Colonic mucosa (tissue), 4 donors: ENCODE measurements at places on chromosomes 16 and 17. TPM values are rescaled to one million over a fixed set of nuclear protein-coding genes. Genes with fewer than 3 reads are reported as not detected.
A peak's percentile ranks its signal among the peaks of the same experiment; 100 is the strongest.

Gene COQ7
- total RNA-seq, result 28.4 TPM

Gene ATP2A1
- total RNA-seq, result 2.9 TPM

Gene MYH2
- total RNA-seq, result not detected

Gene STX4
- 70.8 TPM for total RNA-seq

Gene HSPB9
- total RNA-seq, result not detected

Gene SLFN12
- 1.3 TPM for total RNA-seq

Gene CTRL
- 0.64 TPM for total RNA-seq

DNA sequence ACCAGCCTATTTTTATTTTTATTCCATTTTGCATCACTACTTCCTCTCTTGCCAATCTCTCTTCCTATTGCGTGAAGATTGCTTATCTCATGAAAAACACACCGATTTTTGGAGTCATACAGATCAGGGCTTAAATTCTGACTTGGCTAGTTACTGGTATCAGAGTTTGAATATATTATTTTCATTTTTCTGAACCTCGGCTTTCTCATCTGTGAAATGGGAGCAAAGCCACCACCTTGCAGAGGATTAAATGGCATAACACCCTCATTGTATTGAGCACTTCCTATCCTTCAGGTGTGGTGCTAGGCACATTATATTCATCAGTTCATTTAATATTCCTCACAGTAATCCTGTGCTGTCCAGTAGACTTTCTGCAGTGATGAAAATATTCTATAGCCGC is 208.8 kb downstream of the HAPSTR1 start:
- no peaks in the 10 kb centered on the region for H3K27me3 ChIP-seq
- DNase-seq, result no peak
- H3K27ac ChIP-seq, result no peak overlapping the region
- H3K4me1 ChIP-seq, result no peaks in the 10 kb centered on the region

- no peak overlapping the region for H3K4me3 ChIP-seq
- H3K36me3 ChIP-seq, result no peaks in the 10 kb centered on the region
- peaks cover 8% of the 10 kb centered on the region for H3K4me1 ChIP-seq
- no peak overlapping the region for H3K27ac ChIP-seq
- DNase-seq, result no peak
These were observed 53.1 kb upstream of the TANGO6 start for GRCh38 chr16:68790130-68790761.

- no peaks in the 10 kb centered on the region for H3K4me1 ChIP-seq
- peak; percentile 69 for DNase-seq
- H3K27me3 ChIP-seq, result no peaks in the 10 kb centered on the region
- no peak overlapping the region for H3K27ac ChIP-seq
- no peaks in the 10 kb centered on the region for H3K36me3 ChIP-seq
These were observed 24.4 kb downstream of the SRL start for GRCh38 chr16:4217204-4218131.

DNA sequence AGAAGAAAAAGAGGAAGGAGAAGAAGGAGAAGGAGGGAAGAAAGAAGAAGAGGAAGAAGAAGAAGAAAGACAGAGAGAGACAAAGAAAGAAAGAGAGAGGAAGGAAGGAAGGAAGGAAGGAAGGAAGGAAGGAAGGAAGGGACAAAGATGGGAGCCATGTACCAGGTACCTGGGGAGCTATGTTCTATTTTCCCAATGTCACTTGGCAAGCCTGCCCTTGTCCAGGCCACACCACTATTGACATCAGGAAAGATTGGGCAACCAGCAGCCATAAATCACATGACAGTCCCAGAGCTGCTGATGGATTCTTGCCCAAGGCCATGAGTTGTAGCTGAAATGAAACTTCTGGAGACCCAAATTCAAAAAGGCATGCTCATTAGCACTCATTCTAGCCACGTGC is 2.7 kb upstream of the CES1 start:
- no peaks in the 10 kb centered on the region for H3K27me3 ChIP-seq
- DNase-seq, result peak; percentile 30
- H3K4me1 ChIP-seq, result no peaks in the 10 kb centered on the region
- no peaks in the 10 kb centered on the region for H3K36me3 ChIP-seq
- no peak overlapping the region for H3K27ac ChIP-seq
- H3K4me3 ChIP-seq, result no peak overlapping the region

DNA sequence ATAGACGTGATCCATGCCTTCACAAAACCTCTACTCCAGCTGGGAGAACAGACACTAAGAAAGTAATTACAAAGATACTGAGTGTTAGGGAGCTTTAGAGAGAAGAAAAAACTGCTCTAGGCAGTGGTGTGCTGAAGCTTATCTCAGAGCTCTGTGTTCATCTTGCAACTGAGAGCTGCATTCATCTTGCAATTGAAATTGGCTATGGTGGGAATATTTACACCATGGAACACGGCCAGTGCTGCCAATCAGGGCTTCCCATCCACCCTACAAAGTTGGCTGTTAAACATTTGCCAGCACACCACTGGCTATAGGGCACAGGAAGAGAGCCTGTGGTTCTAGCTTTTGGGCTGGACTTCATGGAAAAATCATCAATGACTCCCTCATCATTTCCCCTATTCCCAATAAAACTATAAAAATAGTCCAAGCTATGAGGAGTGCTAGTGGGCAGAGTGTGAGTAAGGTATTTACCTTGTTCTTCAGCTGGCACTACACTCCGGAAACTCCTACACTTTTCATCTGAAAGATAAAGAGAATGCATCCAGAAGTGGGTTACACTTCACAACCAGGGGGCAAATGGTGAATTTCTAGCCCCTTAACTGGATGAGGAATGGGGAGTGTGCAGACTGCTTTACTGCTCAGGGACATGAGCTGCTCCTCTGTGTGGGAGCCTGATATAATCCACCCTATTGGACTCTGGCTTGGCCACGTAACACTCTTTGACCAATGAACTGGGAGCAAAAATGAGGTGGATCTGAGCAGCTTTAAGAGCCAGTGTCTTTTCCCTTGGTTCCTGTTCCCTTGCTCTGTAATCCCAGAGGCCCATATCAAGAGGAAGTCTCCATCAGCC is 11.6 kb downstream of the GSG1L2 start:
- H3K36me3 ChIP-seq, result no peaks in the 10 kb centered on the region
- H3K27ac ChIP-seq, result no peak overlapping the region
- no peak for DNase-seq
- no peaks in the 10 kb centered on the region for H3K27me3 ChIP-seq
- H3K4me3 ChIP-seq, result no peak overlapping the region
- no peaks in the 10 kb centered on the region for H3K4me1 ChIP-seq

DNA sequence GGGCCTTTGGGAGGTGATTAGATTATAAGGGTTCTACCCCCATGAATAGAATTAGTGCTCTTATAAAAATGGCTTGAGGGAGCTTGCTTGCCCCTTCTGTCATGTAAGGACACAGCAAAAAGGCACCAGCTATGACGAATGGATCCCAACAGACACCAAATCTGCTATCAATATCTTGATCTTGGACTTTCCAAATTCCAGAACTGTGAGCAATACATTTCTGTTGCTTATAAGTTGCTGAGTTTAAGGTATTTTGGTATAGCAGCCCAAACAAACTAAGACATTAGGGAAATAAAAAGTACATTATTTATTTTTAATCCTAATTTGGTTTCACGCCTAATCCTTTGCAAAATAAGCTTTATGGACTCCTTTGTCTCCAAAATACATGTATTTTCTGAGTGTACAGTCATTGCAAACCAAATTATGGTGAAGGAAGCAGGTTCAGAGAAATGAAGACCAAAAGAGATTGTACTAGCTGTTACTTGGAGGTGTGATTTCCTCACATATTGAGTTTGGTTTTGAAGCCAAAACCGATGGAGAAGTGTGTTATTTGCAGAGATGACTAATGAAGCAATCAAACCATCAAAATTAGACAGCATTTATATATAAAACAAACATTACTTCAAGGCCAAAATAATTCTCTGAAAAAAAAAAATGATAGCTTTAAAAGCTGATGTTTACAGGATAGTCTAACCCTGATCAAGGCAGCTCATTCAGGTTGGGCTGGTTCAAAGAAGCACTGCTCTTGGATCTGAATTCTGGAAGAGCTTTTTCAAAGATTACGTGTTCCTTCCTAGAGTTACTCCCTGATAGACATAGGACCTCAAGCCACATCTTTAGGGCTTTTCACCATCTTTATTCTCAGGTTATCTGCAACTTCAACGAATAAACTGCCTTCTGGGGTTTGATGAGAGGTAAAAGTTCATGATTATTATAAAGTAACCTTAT is 71.6 kb downstream of the MYO1D start:
- H3K4me1 ChIP-seq, result no peaks in the 10 kb centered on the region
- no peak overlapping the region for H3K4me3 ChIP-seq
- H3K27ac ChIP-seq, result no peak overlapping the region
- H3K36me3 ChIP-seq, result no peaks in the 10 kb centered on the region
- no peak for DNase-seq

DNA sequence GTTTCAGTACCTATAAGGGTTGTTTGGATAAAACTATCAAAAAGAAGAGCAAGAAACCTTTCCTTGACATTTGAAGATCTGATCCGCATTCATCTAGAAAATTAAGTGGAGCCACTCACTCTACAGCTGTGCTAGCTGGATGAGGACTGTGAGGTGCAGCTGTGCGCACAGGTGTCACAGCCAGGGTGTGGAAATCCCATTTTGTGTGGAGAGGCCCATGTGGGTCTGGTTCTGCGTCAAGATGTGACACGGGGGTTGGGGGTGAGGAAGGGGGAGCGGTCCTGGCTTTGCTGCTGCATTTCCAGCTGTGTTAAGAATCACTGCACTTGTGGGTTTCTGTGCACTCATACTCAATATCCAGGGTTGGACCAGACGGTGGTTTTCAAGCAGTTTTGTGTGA is 70.7 kb downstream of the CLEC16A start:
- H3K36me3 ChIP-seq, result no peaks in the 10 kb centered on the region
- H3K4me1 ChIP-seq, result peaks cover 8% of the 10 kb centered on the region
- no peak for DNase-seq
- H3K4me3 ChIP-seq, result no peak overlapping the region
- no peak overlapping the region for H3K27ac ChIP-seq

- no peaks in the 10 kb centered on the region for H3K4me1 ChIP-seq
- no peak overlapping the region for H3K4me3 ChIP-seq
- no peak overlapping the region for H3K27ac ChIP-seq
- H3K36me3 ChIP-seq, result no peaks in the 10 kb centered on the region
These were observed 245.9 kb upstream of the HSBP1 start for GRCh38 chr16:83561876-83562275.

DNA sequence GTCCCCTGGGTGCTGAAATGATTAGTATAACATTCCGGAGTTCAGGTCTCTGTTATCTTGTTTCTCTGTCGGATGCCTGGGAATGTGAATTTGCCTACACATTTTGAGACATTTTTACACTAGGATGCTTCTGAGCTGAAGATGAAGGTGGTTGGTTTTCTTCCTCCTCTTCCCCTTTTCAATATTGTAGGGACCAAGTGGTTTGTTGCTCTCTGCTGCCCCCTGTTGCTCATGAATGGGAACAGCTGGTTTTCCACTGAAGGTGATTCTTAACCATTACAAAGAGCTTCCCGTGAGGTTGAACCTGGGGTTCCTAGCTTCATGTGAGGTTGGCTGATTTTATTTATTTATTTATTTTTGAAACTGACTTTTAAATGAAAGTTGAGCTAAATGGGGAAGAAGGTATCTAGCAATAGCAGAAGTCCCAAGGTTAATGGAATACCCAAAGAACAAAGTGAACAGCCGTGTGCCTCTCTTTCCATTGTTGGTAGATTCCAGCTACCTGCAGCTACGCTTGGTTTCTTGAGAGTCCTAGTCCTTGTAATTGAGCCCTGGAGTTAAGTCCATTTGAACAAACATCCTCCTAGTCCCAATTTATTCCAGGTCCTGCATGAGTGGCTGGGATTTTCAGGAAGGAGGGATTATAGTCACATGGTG is 983.9 kb upstream of the EEF2KMT start:
- no peak overlapping the region for H3K27ac ChIP-seq
- H3K27me3 ChIP-seq, result no peaks in the 10 kb centered on the region
- no peak overlapping the region for H3K4me3 ChIP-seq

DNA sequence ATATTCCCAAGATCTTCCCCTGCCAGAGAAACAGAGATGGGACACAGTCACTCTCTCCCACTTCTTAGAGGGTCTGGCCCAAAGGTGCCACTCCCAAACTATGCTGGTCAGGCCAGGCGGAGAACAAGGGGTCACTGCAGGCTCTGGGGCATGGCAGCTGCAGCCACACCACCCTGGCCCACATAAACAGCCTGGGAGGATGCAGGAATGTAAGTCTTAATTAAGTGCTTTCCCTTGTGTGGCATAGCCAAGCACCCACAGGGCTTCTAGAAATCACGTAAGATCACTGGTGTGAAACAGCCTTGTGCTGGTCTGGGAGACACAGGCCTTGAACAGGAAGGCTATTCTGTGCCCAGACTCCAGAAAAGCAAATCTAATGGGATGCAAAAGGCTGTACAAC is 31.5 kb downstream of the ABCC12 start:
- no peak for DNase-seq
- H3K4me1 ChIP-seq, result no peaks in the 10 kb centered on the region
- no peaks in the 10 kb centered on the region for H3K36me3 ChIP-seq
- no peak overlapping the region for H3K4me3 ChIP-seq
- H3K27ac ChIP-seq, result no peak overlapping the region
- H3K27me3 ChIP-seq, result no peaks in the 10 kb centered on the region

DNA sequence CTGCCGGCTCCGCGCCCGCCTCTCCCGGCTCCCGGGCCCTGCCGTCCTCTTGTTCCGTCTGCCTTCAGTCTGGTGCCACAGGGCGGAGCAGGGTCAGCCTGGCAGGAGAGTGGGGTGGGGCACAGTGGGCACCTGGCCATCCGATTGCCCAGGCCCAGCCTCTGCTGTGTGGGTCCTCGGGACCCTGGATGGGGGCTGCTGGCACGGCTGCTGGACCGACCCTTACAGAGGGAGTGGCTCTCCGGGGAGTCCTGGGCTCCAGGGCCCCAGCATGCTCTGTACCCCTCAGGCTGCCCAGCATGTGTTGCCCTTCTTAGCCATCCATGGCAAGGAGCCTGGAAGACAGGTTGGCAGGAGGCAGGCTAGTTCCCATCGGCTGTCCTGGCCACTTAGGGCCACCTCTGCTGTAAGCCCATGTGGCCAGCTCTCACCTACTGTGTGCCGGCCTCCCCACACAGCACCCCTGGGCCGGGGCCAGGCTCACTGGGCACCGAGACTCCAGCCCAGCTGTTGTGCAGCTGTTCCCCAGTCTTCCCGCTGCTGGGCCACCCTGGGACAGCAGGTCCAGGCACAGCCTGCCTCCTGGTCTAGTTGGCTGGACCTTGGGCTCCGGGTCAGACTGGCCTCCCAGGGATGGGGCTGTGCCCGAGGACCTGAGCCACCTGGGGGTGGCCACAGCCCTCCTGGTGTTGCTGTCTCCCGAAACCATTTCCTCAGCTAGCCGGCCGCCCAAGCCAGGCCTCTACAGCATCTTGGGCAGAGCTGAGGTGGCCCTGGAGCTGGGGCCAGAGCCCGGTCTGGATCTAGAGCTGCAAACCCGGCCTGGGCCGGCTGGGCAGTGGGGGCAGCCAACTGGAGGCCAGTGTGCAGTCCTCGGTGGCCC is 24.9 kb downstream of the BAHCC1 start:
- H3K27ac ChIP-seq, result peak overlapping the region; percentile 86
- H3K4me1 ChIP-seq, result peaks cover 12% of the 10 kb centered on the region
- no peaks in the 10 kb centered on the region for H3K27me3 ChIP-seq
- H3K36me3 ChIP-seq, result no peaks in the 10 kb centered on the region
- peak overlapping the region; percentile 10 for H3K4me3 ChIP-seq
